ENCODE measurements at places on chromosomes 7 and 10. TPM values are rescaled to one million over a fixed set of nuclear protein-coding genes. Genes with fewer than 3 reads are reported as not detected.

DNA sequence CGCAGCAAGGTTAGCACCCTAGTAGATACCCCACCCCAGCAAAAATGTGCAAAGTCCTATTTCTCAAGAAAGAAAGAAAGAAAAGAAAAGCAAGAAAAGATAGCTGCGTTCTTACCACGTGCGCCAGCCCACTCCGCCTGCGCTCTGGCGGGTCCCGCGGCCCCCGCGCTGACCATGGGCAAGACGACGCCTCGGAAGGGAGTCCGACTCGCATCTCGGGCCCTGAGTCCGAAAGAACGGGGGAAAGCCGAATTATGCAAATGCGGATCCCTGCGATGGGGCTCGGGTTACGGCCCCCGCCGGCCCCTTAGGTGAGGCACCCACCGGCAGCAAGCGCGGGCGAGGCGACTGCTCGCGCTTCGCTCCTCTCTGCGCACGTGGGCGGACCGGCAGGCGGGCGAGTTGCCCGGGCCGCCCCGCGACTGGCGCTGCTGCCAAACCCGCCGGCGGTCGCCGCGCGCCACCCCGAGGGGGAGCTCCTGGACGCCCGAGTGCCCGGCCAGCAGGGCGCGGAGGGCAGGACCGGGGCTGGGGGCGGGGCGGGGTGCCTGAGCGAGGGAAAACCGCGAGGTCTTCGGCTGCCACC lies 2.4 kb upstream of the EGR2 start:
- DNase-seq, result no peak
- no peaks in the 10 kb centered on the region for H3K36me3 ChIP-seq
- H3K4me1 ChIP-seq, result peaks cover 6% of the 10 kb centered on the region
- H3K4me3 ChIP-seq, result no peak overlapping the region
- H3K27me3 ChIP-seq, result peaks cover 9% of the 10 kb centered on the region
- H3K27ac ChIP-seq, result no peak overlapping the region

- no peak for DNase-seq
- H3K27ac ChIP-seq, result no peak overlapping the region
- peaks cover 6% of the 10 kb centered on the region for H3K4me1 ChIP-seq
Observed at GRCh38 chr10:59276919-59277318, 85.4 kb downstream of the FAM13C start.

The TFEC gene
- 0.32 TPM for total RNA-seq

DNA sequence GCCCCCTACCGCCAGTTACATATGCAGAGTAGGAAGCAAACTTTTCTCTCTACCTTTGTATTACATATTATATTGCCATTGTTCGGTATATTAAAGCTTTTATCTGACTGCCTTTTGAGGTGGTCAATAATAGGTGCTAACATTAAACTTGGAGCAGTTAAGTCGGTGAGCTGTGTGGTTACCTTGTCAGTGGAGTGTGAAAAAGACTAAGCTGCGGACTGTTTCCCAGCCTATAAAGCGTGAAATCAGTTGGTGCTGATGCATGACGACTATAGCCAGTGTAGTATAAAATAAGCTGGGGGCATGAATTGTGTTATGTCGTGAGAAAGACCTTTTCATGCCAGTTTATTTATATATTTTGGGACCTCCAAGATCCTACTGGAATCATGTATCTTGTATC lies 33.7 kb downstream of the R3HCC1L start:
- H3K4me1 ChIP-seq, result no peaks in the 10 kb centered on the region
- H3K27ac ChIP-seq, result no peak overlapping the region
- no peaks in the 10 kb centered on the region for H3K36me3 ChIP-seq
- H3K27me3 ChIP-seq, result no peaks in the 10 kb centered on the region
- H3K4me3 ChIP-seq, result no peak overlapping the region
- DNase-seq, result no peak

- no peak overlapping the region for H3K27ac ChIP-seq
- no peak overlapping the region for H3K4me3 ChIP-seq
- H3K4me1 ChIP-seq, result no peaks in the 10 kb centered on the region
- DNase-seq, result peak; percentile 22
- no peaks in the 10 kb centered on the region for H3K36me3 ChIP-seq
Observed at GRCh38 chr10:66180581-66181318, 745.1 kb upstream of the LRRTM3 start.

The TAS2R4 gene
- total RNA-seq, result 2.2 TPM

The CH25H gene
- 1.1 TPM for total RNA-seq

- DNase-seq, result no peak
- no peaks in the 10 kb centered on the region for H3K36me3 ChIP-seq
- H3K27me3 ChIP-seq, result no peaks in the 10 kb centered on the region
- no peaks in the 10 kb centered on the region for H3K4me1 ChIP-seq
- H3K4me3 ChIP-seq, result no peak overlapping the region
Observed at GRCh38 chr10:120643351-120643750, 186.3 kb downstream of the PLPP4 start.

- H3K36me3 ChIP-seq, result no peaks in the 10 kb centered on the region
- H3K4me3 ChIP-seq, result no peak overlapping the region
- no peaks in the 10 kb centered on the region for H3K4me1 ChIP-seq
- no peak for DNase-seq
Observed at GRCh38 chr10:98460837-98461499, 14.2 kb upstream of the HPS1 start.
